ENCODE measurements at places on chromosomes 3 and 15.

GRCh38 chr15:47304656-47305055 is 412.6 kb upstream of the SEMA6D start:
- no peak for DNase-seq

- no peak for DNase-seq
These were observed 190.4 kb downstream of the MEGF11 start for GRCh38 chr15:66063147-66063546.

GRCh38 chr3:193905541-193906396 is 230.2 kb upstream of the HES1 start:
- no peak for DNase-seq

DNA sequence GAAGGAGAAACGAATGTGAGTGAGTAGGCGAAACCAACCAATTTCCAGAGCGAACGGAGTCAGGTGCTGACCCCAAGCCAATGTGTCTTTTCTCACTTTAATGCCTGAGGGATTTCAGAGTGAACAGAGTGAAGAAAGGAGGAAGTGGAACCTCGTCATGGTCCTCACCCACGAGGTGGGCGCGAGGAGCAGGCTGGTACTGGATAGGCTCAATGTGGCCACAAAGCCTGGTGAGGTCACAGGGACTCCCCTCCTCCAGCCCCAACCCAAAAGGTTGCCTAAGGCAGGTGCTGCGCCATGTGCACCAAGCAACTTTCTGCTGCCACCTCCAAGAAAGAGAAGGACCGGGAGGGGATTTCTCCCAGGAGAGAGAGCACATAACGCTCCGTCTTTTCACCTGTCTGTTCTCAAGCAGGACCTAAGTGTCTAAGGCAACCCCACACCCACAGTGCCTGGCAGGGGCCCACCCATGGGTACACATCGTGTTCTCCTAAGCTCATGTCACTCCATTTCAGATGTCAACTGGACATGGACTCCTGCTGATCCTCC is 3.8 kb downstream of the NRROS start:
- no peak for DNase-seq

GRCh38 chr3:176839901-176840300 is 357.4 kb downstream of the TBL1XR1 start:
- DNase-seq, result no peak

GRCh38 chr15:38706956-38707355 is 142.3 kb upstream of the RASGRP1 start:
- no peak for DNase-seq

- DNase-seq, result no peak
These were observed 248.3 kb upstream of the CCDC54 start for GRCh38 chr3:107128946-107129345.

- peak; percentile 77 for DNase-seq
These were observed 12.5 kb upstream of the MORF4L1 start for GRCh38 chr15:78859971-78860719.

DNA sequence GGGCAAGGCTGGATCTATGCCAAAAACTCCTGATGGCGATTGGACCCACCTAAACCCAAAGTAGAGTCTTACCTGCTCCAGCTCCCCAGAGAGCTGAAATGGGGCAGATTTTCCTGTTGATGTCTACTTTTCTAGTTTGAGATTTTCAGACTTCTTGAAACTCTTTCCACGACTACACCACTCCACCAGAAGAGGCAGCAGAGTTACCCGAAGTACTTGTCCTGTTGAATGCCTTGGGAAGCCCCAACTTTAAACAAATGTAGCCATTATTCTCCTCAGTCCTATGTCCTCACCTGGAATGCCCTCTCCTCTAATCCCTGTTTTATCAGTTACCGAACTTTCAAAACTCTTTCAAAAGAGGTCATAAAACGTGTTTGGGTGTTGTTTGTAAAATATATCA is 843.8 kb downstream of the VGLL3 start:
- no peak for DNase-seq

DNA sequence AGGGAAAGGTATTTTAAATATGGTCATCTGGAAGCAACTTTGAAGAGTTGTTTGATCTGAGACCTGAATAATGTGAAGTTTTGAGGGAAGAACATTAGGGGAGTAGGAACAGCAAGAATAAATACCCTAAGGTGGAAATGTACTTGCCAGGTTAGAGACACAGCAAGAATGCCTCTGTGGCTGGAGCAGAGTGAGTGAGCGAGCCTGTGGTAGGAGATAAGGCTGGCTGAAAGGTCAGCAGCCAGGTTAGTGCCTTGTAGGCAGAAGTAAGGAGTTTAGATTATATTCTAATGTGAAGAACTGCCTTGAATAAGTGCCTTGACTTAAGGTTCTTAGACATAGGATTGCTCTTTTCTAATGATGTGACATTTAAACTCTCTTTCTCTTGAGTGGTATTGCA is 18.3 kb downstream of the LRRC49 start:
- no peak for DNase-seq

- no peak for DNase-seq
These were observed 66.8 kb downstream of the CMSS1 start for GRCh38 chr3:99884484-99884883.

GRCh38 chr3:189567766-189568420 is 63.3 kb upstream of the TP63 start:
- DNase-seq, result no peak

DNA sequence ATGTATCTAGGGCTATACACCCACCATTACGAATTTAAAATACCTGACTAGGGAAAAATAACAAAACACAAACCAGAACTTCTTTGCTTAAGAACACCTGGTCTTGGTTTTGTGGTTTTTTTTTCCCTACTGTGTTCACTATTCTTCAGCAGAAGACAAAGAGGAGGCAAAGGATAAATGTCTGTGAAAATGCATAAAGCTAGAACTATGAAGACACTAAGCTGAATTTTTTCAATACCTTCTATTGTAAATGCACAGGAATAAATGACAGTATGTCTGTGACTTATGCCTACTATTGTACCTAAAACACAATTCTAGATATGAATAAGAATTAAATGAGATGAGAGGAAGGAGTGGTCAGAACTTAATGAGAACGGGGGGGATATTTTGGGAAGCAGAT is 86.9 kb downstream of the TBL1XR1 start:
- no peak for DNase-seq

GRCh38 chr3:99864289-99864688 is 46.6 kb downstream of the CMSS1 start:
- DNase-seq, result no peak

GRCh38 chr3:84108442-84108971 is 850.3 kb upstream of the CADM2 start:
- DNase-seq, result no peak

DNA sequence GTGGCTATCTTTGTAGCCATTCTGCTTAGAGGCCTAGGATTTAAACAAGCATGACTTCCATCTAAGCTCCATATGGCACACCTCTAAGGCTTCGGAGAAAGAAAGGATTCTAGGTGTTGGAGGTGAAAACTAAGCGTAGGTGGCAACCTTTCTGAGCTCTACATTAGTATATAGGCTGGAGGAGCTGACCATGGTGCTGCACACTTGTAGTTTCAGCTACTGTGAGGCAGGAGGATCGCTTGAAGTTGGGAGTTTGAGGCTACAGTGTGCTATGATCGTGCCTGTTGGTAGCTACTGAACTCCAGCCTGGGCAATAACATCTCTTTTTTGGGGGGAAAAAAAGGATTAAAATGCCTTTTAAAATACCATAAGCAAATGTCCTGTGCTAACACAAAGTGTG is 7.4 kb downstream of the EAF1 start:
- no peak for DNase-seq

DNA sequence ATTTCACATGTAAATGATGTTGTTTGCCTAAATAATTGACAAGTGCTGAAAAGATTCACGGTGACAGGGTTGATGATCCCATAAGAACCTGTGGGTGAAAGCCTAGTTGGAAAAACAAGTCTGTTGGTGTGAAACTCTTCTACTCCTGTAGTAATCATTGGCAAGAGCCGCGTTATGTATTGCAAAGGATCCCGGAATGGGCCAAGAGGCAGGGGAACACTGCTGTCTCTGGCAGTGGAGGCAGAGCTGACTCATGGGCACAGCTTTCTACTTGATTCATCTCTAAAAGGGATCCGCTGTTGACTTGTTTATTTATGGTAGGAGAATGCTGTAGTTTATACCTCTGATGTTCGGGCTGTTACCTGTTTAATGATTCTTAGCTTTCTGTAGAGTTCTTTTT is 63.1 kb downstream of the MAP6D1 start:
- no peak for DNase-seq

DNA sequence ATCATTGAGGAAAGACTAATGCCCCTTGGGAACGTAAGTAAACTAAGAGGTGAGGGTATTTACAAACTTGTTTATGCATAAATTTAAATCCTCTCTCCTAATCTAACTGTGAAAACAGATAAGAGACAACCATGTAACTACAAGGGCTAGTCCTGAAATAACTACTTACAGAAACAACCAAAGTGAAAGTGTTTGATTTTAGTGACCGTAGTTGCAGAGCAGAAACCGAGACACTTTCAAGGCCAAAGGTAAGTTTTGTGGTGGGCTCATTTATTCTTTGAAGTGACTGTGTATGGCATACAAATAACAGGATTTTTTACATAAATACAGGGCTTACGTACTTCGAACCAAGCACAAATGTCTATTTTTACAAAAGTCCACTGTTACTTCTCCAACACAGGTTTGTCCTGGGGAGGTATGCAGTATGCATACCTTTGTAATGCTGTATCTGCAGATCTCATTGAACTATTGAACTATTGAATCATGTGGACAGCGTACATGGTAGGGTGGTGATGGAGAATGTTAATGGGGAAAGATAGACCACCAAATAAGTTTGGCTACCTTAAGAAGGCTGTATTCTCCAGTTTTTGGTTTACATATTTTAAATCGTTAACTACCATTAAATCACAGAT is 99.6 kb upstream of the RBMS3 start:
- DNase-seq, result no peak

DNA sequence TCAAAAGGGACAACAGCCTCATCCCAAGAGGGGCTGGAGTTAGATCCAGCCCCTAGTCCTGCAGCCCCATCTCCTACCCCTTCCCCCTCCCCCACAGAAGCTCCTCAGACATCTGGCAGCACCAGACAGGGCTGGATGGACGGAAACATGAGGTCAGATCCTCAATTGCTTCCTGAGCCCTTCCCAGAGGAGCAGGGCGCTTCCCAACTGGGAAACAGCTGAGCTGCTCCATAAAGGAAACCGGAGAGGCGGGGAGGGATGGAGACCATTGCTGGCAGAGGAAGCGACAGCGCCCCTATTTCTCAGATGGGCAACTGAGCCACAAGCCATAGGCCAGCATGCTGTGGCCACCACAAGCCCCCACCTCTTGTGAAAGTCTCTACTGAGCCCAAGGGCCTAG is 18.3 kb upstream of the CYP11A1 start:
- DNase-seq, result no peak

GRCh38 chr3:101898752-101899169 is 49.4 kb downstream of the NFKBIZ start:
- no peak for DNase-seq

- no peak for DNase-seq
These were observed 45.4 kb upstream of the TMC3 start for GRCh38 chr15:81419332-81419943.

All from activated naive CD8-positive, alpha-beta T cell treated with anti-CD3 and anti-CD28 coated beads, Interleukin-2, amount 10 ng/mL, durations not matched to agents 7 days and 5 days (primary cell).